Naive thymus-derived CD8-positive, alpha-beta T cell (primary cell): ENCODE measurements at places on chromosomes 12 and 14.

GRCh38 chr12:23729359-23729758 lies 220.1 kb downstream of the SOX5 start:
- no peak for DNase-seq

- no peak for DNase-seq
Observed at GRCh38 chr14:102523569-102524450, 14.2 kb upstream of the ANKRD9 start.

- no peak for DNase-seq
Observed at GRCh38 chr12:117967043-117967442, 1.7 kb downstream of the KSR2 start.

DNA sequence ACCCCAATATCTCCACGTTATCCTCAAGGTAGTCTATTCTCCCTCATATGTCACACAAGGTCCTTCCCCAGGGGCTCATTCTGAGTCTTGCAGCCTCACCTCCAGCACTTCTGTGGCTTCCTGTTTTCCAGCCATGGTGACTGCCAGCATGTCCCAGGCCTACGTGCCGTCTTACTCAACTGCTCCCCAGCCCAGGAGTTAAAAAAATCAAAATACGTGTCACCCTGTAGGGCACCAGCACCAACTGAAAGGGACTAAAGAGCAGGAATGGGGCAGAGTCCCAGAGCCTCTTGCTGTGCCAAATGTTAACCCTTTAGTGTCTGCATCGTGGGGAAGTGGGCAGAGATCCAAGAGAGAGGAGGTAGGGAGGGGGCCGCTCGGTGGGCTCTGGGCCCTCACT lies 37.0 kb upstream of the MED13L start:
- no peak for DNase-seq

- DNase-seq = no peak
Observed at GRCh38 chr12:115444346-115444745, 760.4 kb upstream of the TBX3 start.

DNA sequence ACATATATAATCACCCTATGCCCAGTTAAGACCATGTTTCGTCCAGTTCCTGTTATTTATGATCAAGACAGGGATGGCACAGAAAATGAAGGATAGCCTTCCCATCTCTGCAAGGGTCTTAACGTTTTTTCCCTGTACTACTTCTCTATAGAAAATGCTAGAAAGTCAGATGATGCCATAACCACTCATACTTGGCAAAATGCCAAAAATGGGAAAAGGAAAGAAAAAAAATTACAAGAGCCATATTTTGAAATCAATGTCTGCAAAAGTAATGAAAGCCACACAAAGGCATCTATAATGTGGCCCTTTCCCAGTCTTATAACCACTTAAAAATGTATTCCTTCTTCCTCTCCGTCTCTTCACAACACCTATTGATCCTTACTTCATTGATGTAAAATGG lies 1.8 kb upstream of the MYL6B start:
- DNase-seq = no peak

DNA sequence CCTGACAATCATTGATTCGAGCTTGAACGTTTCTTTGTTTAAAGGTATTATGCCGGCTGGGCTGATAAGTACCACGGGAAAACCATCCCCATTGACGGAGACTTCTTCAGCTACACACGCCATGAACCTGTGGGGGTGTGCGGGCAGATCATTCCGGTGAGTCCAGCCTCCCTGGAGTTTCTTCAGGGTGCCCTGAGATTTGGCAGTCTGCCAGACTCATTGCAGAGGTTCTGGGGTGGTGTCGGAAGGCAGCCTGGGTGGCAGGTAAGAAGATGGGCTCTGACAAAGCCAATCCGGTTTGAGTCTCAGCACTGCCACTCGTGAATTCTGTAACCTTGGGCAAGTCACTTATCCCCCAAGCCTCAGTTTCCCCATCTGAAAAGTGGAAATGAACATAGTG lies 23.0 kb downstream of the ALDH2 start:
- no peak for DNase-seq

- DNase-seq = no peak
Observed at GRCh38 chr14:101114726-101115515, 211.4 kb upstream of the RTL1 start.

DNA sequence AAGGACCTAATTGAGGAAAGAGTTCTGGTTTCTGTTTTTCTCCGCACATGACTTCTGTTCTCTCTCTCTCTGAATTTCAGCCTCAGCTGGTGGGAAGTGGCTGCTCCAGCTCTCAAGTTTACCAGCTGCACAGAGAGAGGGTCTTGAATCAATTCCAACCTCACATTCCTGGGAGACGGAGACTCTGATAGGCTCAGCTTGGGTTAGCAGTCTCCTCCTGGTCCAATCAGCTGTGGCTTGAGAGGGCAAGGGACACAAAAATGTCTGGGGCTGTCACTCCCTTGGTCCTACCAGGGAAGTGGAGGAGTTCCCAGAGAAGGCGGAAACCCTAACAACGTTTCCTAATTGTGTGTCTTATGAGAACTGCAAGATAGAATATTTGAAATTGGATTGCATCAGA lies 7.0 kb downstream of the CCDC63 start:
- no peak for DNase-seq

GRCh38 chr12:121751034-121751433 lies 38.5 kb downstream of the TMEM120B start:
- DNase-seq = no peak

DNA sequence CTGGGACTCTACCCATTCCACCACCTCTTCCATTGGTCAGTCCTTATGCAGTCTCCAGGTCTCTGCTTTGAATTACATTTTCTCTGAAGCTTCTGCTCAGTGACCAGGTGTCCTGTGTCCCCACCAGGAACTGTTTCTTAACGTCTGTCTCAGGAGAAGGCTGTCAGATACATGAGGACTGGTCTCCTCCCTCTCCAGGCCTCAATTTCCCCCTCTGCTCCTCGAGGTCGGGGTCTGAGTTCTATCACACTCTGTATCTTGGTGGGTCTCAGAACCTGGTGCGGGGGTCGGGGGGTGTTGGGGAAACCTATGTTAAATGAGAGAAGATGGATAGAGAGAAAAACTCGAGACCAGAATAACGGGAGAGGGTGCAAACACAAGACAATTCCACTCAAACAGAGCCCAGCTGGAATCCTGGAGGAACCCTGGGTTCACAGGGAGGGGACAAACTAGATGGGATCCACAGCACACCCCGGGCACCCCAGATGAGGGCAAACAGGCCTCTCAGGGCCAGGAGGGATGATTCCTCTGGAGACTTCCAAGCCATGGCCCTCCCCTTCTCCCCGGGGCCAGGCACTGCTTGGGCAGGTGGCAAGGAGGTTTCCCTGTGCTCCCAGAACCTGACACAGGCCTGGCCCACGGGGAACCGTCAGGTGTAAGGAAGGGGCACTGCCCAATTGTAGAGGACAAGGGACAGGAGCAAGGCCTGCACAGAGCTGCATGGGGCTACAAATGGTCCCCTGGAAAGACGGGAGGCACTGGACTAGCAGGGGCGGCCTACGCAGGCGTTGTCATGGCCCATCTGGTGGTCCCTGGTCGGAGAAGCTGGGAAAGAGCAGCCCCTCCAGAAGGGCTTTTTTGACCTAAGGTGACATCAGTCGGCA lies 313.2 kb upstream of the DIO3 start:
- DNase-seq = no peak

GRCh38 chr12:130572553-130572952 lies 143.5 kb downstream of the RIMBP2 start:
- DNase-seq = no peak

DNA sequence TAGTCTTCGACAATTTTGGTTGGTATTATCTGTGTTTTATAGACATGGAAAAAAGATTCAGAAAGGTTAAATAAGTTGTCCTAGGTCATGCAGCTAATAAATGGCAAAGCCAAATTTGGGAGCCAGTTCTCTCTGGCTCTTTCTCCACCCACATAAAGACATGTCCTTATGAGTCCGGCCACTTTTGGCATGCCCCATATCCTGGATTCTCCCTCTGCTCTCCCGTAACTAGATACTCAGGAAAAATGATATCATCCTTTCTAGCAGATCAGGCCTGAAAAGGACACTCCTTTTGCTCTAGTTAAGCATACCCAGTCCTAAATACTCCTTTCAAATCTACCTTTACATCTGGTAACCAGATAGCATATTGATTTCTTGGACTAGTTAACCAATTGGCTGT lies 64.4 kb downstream of the TTLL5 start:
- no peak for DNase-seq

DNA sequence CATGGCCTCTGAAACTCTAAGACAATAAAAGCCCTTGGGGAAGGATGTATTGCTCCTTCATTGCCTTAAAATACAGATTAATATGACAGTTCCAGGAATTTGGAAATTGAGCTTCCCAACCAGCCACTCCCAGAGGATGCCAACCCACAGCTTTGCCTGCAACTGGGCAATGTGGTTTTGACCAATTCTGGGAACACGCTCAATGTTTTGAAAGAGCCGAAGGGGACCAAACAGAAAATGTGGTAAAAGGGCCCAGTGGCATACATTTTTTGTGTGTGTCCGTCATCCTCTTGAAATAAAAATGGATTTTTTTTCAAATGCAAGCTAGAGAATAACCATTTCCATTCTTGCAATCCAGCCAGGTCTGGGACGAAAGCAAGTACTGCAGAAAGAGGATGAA lies 88.3 kb upstream of the PLEKHG7 start:
- no peak for DNase-seq

DNA sequence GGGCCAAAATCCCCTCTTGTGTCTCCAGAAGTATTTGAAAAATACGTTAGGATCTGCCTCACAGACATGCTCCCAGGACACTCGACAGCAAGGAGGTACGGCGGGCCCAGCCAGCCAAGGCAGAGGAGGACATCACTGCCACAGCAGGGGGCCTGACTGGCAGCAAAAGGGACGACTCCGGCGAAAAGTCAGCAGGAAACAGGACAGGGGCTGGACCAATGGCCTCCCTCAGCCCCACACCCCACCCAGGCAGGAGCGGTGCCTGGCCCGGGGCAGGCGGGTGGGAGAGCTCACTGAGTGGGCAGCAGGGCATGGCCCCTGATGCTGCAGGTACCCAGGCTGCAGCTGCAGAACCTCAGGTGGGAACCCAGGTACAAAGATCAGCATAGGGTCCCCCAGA lies 17.8 kb downstream of the BRF1 start:
- DNase-seq = no peak

- no peak for DNase-seq
Observed at GRCh38 chr14:41446008-41446407, 160.7 kb upstream of the LRFN5 start.

GRCh38 chr12:96701856-96702255 lies 205.2 kb upstream of the NEDD1 start:
- DNase-seq = no peak

DNA sequence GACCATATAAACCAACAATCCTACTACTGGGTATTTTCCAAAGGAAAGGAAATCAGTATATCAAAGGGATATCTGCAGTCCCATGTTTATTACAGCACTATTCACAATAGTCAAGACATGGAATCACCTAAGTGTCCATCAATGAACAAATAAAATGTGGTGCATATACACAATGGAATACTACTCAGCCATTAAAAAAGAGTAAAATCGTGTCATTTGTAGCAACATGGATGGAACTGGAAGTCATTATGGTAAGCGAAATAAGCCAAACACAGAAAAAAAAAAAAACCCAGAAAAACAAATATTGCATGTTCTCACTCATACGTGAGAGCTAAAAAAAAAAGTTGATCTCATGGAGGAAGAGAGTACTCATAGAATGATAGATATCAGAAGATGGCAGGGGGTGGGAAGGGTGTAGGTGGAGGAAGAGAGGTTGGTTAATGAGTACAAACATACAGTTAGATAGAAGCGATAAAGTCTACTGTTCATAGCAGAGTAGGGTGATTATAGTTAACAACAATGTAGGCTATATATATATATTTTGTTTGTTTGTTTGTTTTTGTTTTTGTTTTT lies 49.3 kb downstream of the BCAT1 start:
- DNase-seq = no peak

DNA sequence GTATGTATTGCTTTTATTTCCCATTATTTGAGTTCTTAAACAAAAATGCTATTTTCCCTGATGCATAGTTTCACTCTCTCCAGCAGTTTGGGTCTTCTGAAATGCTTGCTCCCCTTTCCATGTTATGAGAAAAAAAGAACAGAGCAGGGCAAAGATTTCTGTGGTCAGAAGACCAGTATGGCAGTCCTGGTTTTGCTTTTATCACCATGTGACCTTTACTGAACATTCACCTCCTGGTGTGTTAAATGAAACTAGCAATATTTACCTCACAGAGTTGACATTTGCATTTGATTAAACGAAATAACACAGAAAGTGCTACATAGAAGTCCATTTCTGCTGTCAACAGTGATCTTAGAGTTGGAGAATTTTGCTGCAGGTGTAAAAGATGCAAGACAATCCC lies 141.0 kb upstream of the G2E3 start:
- no peak for DNase-seq

DNA sequence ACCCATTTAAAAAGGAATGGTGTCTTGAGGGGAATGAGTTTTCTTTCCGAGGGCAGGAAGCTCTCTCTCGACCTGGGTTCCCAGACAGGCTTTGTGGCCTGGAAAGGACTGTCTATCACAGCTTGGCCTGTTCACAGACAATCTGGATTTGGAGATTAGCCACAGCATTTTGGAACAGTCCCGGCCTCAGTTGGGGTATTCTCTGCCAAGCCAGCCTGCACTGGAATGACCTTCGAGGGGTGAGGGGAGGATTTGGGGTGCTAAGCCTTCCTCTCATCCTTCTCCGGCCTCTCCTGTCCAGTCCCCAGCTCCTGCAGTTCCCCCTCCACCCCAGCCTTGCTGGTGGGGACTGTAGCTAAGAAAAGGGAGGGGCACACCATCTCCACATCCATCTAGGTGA lies 13.0 kb downstream of the TBX5 start:
- DNase-seq = no peak

- DNase-seq = no peak
Observed at GRCh38 chr14:60632777-60633176, 16.5 kb downstream of the SIX1 start.

GRCh38 chr12:6039894-6040601 lies 84.4 kb downstream of the VWF start:
- DNase-seq = peak; percentile 32

DNA sequence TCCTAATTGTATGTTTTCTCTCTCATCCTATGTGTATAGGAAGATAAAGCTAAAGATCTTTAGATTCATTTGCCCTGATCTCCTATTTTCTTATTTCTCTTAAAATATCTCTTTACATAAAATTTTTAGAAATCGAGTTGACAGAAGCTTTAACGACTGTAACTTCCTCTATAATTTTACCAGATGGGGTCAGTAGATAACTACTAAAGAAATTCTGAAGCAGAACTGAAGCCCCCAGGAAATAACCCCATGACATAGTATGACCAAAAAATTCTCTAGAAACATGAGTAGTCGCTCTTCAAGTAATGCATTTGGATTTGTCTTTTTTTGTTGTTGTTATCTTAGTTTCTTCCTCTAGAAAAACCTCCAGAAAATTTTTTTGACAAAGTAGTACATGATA lies 288.0 kb downstream of the ERC1 start:
- no peak for DNase-seq
